ENCODE measurements at places on chromosomes 7 and 10. TPM values are rescaled to one million over a fixed set of nuclear protein-coding genes. Genes with fewer than 3 reads are reported as not detected.

DNA sequence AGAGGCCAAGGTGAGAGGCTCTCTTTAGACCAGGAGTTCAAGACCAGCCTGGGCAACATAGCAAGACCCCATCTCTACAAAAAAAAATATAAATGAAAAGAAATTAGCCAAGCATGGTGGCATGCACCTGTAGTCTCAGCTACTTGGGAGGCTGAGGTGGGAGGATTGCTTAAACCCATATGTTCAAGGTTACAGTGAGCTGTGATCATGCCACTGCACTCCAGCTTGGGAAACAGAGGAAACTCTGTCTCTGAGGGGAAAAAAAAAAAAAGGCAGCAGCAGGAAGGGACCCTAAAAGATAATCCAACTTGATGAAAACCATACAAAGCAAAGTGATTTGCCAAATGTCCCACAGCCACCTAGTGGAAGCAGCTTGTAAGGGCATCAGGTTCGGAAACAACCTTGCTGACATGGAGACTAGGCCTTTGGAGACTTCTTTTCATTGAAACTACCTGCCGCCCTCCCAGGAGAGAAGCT is 15.6 kb upstream of the PBLD start:
- H3K4me3 ChIP-seq: no peak overlapping the region
- H3K27me3 ChIP-seq: no peaks in the 10 kb centered on the region
- no peak overlapping the region for H3K27ac ChIP-seq

DNA sequence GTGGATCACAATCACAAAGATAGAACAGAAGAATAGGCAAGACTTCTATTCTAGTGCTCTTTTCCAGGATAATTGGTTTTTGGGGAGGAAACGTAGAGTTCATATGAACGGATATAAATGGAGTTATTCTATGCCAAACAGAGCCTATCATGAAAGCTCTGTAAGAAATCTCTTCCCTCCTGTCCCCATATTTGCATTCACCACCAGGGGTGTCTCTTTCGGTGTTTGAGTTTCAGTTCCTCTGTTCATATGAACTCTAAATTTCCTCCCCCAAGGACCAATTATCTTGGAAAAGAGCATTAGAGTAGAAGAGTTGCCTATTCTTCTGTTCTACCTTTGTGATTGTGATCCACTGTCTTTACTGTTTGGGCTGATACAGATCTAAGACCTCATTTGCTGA is 48.3 kb upstream of the CDC14C start:
- H3K4me1 ChIP-seq: no peaks in the 10 kb centered on the region
- no peak overlapping the region for H3K4me3 ChIP-seq
- DNase-seq: no peak
- no peak overlapping the region for H3K27ac ChIP-seq

- no peak for DNase-seq
- no peak overlapping the region for H3K27ac ChIP-seq
- H3K4me3 ChIP-seq: no peak overlapping the region
These were observed 53.4 kb upstream of the CYP2C18 start for GRCh38 chr10:94630017-94630688.

GRCh38 chr7:123154231-123154860 is 45.4 kb downstream of the SLC13A1 start:
- no peak overlapping the region for H3K4me3 ChIP-seq
- no peaks in the 10 kb centered on the region for H3K36me3 ChIP-seq
- no peak overlapping the region for H3K27ac ChIP-seq
- DNase-seq: peak; percentile 42
- H3K4me1 ChIP-seq: no peaks in the 10 kb centered on the region
- H3K27me3 ChIP-seq: no peaks in the 10 kb centered on the region

GRCh38 chr10:27723436-27723835 is 22.2 kb downstream of the MKX start:
- no peaks in the 10 kb centered on the region for H3K36me3 ChIP-seq
- H3K4me3 ChIP-seq: no peak overlapping the region
- peak overlapping the region; percentile 43 for H3K27ac ChIP-seq
- H3K4me1 ChIP-seq: peaks cover 53% of the 10 kb centered on the region
- DNase-seq: no peak

DNA sequence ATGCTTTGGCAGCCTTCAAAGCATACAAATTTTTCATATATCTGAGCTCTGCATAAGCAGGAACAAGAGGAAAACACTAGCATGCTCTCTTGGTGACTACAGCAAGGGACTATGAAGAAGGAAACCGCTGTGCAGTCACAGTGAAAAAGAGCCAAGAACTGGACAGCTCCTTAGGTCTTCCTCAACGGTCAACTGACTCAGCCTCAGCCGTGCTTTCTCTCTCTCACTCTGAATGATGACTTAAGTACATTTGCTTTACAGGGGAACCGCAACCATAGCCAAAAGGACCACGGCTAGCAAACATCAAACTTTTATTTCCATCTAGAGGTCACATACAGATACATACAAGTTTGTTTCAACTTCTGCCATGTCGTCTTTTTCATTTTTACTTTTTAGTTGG is 69.9 kb downstream of the HYCC1 start:
- no peak overlapping the region for H3K4me3 ChIP-seq
- no peak overlapping the region for H3K27ac ChIP-seq
- peaks cover 4% of the 10 kb centered on the region for H3K36me3 ChIP-seq
- no peak for DNase-seq
- no peaks in the 10 kb centered on the region for H3K27me3 ChIP-seq

Gene ASB10
- not detected for total RNA-seq

Gene PRLHR
- not detected for total RNA-seq

DNA sequence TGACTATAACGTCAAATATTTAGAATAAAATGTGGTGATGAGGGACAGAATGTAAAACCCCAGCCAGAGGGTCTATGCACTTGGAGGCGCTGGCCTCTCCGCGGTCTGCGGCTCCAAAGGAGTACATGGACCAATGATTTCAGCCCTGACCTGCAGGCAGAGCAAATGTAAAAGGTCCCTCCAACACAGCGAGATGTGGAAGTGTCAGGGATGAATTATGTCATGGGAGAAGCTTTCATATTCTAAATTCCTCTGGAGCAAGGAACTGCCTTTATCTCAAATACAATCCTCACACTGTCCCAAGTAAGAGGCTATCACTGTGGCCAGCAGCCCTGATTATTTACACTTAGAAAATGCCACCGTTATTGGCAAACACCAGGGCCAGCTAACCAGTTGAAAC is 139.4 kb downstream of the GFRA1 start:
- H3K36me3 ChIP-seq: no peaks in the 10 kb centered on the region
- H3K4me1 ChIP-seq: no peaks in the 10 kb centered on the region
- no peak for DNase-seq

Gene POLR1F
- total RNA-seq: 6.6 TPM

DNA sequence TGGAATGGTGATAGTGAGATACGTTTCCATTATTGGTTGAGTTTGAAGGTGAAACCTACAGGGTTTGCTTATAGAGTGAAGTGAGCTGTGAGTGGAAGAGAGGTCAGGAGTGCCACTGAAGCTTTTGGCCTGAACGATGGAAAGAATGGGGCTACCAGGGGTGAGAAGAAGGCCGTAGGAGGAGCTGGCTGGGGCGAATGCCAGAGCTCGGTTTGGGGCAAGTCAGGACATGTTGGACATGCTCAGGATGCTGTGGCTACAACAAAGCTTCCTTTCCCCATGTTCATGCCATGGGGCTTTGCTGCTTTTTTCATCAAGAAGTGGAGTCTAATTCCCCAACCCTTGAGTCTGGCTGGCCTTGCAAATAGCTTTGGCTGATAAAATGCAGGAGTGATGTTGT is 253.7 kb downstream of the GLRX3 start:
- no peaks in the 10 kb centered on the region for H3K27me3 ChIP-seq
- DNase-seq: no peak
- no peak overlapping the region for H3K27ac ChIP-seq
- no peaks in the 10 kb centered on the region for H3K36me3 ChIP-seq
- H3K4me3 ChIP-seq: no peak overlapping the region

Gene CLDN12
- 30.5 TPM for total RNA-seq

DNA sequence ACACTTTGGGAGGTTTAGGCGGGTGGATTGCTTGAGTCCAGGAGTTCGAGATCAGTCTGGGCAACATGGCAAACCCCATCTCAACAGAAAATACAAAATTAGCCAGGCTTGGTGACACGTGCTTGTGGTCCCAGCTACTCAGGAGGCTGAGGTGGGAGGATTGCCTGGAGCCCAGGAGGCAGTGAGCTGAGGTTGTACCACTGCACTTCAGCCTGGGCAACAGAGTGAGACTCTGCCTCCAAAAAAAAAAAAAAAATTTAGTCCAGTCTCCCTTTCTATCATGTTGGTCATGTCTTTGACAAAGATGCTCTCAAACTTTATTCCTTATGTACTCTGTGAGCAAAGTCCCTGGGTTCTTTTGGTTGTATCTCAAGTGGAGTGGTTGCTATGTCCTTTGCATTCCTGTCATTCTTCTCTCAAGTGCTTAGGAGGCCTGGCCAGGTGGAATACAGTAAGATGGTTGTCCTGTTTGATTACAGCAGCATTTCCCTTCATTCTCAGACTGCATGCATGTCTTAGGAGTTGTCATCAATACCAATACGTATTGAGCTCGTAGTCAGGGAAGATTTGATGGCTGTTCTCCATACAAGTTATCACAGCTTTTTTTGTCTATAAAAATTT is 85.7 kb downstream of the MMRN2 start:
- H3K27me3 ChIP-seq: no peaks in the 10 kb centered on the region
- peaks cover 54% of the 10 kb centered on the region for H3K4me1 ChIP-seq
- DNase-seq: no peak

GRCh38 chr10:119319161-119319919 is 112.0 kb downstream of the GRK5 start:
- no peaks in the 10 kb centered on the region for H3K27me3 ChIP-seq
- no peak overlapping the region for H3K4me3 ChIP-seq
- peak overlapping the region; percentile 18 for H3K27ac ChIP-seq
- H3K4me1 ChIP-seq: peaks cover 29% of the 10 kb centered on the region

Gene LDB3
- total RNA-seq: 59.5 TPM

DNA sequence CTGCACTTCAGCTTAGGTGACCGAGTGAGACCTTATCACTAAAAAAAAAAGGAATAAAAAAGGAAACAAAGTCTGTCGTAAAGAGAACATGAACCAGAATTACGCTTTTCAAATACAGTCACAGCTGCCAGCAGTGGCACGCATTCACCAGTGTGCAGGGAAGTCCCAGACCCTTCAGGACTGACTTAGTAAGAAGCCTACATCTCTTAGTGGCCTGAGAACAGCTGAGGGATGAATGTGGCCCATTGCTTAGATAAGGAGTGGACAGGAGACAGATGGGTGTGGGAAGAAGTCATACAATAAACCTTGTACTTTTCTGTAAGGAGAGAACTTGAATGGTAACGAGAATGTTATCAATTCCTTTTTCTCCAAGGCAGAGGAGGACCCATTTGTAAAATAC is 178.5 kb downstream of the JCAD start:
- peaks cover 31% of the 10 kb centered on the region for H3K4me1 ChIP-seq
- H3K36me3 ChIP-seq: no peaks in the 10 kb centered on the region
- DNase-seq: no peak

DNA sequence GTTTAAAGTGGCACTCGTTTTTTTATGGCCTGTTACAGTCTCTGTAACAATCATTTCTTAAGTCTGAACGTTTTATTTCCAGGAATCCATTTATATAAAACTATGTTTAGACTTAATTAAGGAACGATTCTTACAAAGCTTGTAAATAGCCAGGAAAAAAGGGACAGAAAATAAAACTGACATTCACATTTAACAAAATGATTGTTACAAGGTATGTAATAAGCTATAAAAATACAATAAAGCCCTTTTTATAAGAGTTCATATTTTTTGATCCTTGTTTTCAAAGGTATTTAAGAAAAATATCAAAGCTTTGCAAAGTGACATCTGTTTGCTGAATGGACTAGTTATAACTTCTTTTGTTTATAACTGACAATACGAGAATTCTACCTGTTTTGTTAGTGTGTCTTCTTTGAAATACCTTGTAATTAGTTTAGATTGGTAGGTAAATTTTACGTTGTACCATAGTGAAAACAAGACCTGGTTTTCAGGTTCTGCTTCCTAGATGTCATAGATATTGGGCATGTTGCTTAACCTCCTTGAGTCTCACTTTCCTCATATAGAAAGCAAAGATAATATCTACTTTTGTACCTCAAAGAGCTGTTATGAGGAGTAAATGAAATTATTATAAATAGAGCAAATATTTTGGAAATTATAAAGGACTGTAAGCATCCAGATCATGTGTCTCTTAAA is 25.8 kb downstream of the BTRC start:
- H3K27me3 ChIP-seq: no peaks in the 10 kb centered on the region
- H3K27ac ChIP-seq: no peak overlapping the region
- DNase-seq: no peak
- no peaks in the 10 kb centered on the region for H3K36me3 ChIP-seq

Gene CACUL1
- 42.9 TPM for total RNA-seq

GRCh38 chr7:54663603-54664234 is 95.3 kb downstream of the SEC61G start:
- H3K36me3 ChIP-seq: no peaks in the 10 kb centered on the region
- H3K4me3 ChIP-seq: peak overlapping the region; percentile 56
- no peak overlapping the region for H3K27ac ChIP-seq
- H3K4me1 ChIP-seq: no peaks in the 10 kb centered on the region

DNA sequence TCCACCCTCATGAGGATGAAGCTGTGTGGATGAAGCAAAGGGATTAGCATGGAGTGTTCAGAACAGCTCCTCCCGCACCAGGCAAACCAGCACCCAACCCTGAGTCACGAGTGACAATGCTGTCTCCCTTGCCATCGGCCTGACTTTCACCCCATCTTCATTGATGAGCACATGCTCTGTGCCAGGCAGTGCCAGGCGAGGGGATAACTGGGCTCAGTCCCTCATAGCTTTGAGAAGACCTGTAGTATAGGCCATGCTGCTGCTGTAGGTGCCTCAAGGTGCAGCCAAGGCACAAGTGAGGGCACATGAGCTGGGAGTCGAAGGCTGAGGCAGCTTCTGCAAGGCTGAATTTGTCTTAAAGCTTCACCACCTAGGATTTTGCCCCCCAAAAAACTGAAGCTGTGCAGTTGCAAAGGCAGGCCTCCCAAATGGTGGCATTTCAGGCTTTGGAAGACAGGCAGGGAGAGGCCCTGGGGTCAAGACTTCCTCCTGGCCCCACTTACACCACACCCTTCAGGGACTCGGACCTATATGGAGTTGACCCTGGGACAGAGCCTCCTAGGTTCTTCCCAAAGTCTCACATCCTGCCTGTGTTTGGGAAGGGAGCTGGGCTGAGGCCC is 54.2 kb upstream of the GDF10 start:
- no peaks in the 10 kb centered on the region for H3K27me3 ChIP-seq
- H3K27ac ChIP-seq: no peak overlapping the region
- no peaks in the 10 kb centered on the region for H3K36me3 ChIP-seq
- no peak overlapping the region for H3K4me3 ChIP-seq

- H3K4me3 ChIP-seq: no peak overlapping the region
- H3K36me3 ChIP-seq: no peaks in the 10 kb centered on the region
- H3K27me3 ChIP-seq: peaks cover 78% of the 10 kb centered on the region
- no peak for DNase-seq
- peaks cover 11% of the 10 kb centered on the region for H3K4me1 ChIP-seq
These were observed 1.6 kb downstream of the HOXA13 start for GRCh38 chr7:27198138-27198841.

GRCh38 chr7:106598663-106599342 is 62.2 kb downstream of the CCDC71L start:
- no peak overlapping the region for H3K27ac ChIP-seq
- H3K4me1 ChIP-seq: no peaks in the 10 kb centered on the region
- no peak for DNase-seq
- H3K4me3 ChIP-seq: peak overlapping the region; percentile 67
- H3K27me3 ChIP-seq: no peaks in the 10 kb centered on the region

- no peak overlapping the region for H3K4me3 ChIP-seq
- H3K4me1 ChIP-seq: peaks cover 8% of the 10 kb centered on the region
- H3K27ac ChIP-seq: no peak overlapping the region
- DNase-seq: no peak
- H3K36me3 ChIP-seq: no peaks in the 10 kb centered on the region
These were observed 325.6 kb upstream of the KAT6B start for GRCh38 chr10:74500816-74501215.

Data from thoracic aorta (tissue), 2 donors.